ENCODE measurements at places on chromosomes 12 and 14.

GRCh38 chr14:75661499-75661814 is 411 bp downstream of the TTLL5 start:
- no peak for DNase-seq

DNA sequence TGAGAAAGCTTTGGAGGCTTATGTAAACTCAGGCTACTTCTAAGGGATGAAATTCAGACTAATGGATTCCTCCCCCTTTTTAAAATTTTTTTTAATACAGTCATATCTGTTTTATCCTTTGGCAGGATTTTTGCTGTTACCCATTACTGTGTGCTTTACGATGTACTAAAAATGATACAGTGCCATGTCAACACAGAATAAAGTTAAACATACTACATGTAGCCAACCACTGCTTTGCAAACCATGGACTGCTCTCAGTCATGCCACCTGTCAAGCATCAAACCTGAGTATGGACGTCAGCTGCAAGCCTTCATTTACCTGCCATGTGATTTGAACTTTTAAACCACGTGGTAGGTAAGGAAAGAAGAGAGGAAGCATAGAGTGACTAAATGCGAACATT is 325.8 kb downstream of the FUT8 start:
- DNase-seq: no peak

DNA sequence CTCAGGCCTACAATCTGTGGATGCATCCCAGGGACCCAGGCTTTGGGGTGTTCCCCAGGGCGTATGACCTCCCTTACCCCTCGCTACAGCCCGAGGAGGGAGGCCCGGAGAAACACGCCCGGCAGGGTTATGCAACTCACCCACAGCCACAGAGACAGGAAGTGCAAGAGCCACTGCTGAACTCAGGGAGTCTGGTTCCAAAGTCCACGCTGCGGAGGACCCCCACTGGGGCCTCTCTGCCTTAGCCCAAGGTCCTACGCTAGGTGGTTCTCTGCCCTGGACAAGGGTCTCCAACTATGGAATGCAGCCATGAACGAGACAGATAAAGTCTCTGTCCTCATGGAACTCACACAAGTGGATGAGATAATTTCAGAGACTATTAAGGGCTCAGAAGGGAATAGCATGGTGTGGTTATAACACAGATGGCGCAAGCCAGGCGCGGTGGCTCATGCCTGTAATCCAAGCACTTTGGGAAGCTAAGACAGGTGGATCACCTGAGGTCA is 11.3 kb downstream of the SCARB1 start:
- no peak for DNase-seq

DNA sequence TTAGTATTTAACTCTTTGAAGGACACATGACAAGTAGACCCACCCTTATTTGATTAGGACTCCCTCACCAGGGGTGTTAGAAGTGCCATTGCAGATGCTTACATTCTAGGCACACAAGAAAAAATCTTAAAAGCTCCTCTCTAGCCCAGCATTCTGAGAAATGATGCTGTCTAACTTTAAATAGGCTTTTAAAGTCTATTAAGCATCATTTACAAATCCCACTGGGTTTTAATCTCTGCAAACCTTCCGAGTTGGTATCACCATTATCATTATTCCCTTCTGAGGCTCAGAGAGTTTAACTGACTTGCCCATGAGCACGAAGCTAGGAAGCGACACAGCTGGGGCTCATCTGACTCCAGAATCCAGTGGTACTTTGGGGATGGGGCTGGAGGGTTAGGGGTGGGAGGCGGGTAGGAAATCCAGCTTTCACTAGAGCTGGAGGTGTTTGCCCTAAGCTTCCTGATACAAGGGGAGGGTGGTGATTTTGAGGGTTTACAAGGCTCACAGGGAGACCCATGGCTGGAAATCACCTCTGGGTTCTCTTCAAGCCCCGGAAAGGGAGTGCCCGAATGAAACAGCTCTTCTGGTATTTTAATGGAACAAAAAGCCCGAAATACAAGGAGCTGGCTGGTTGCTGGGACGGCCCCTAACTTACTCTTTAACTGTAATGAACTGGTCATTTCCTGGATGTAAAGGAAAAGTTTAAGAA is 109.2 kb upstream of the FUT8 start:
- DNase-seq: no peak

DNA sequence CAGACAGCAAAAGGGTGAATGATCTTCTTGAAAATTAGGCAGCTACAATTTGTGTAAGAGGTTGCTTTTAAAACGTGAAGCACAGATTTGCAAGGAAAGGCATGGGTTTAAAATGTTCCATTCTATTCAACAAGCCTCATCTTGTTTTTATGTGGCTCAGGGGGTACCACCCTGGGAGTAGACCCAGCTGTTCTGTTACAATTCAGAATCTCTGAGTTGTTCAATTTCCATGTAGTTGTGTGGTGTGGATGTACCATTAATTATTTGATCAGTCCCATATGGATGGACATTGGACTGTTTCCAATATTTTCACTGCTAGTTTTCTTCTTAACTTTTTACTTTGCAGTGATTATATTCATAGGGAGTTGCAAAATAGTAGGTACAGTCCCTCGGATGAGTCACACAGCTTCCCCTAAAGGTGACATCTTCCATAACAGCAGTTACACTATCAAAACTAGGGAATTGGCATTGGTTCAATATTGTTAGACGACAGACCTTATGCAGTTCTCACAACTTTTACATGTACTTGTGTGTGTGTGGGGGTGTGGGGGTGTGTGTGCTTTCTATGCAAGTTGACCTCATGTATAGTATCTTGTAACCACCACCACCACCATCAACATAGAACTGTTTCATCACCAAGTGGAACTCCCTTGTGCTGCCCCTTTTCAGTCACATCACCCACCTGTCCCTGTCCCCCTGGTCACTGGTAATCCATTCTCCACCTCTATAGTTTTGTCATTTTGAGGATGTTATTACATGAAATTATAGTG is 59.0 kb upstream of the CAPRIN2 start:
- DNase-seq: no peak
